ENCODE measurements at places on chromosomes 7 and 10.

- no peak for DNase-seq
- H3K27me3 ChIP-seq: peaks cover 15% of the 10 kb centered on the region
- H3K36me3 ChIP-seq: no peaks in the 10 kb centered on the region
- H3K4me1 ChIP-seq: no peaks in the 10 kb centered on the region
These were observed 14.3 kb downstream of the PTPRN2 start for GRCh38 chr7:158573310-158573709.

- H3K36me3 ChIP-seq: no peaks in the 10 kb centered on the region
- H3K4me1 ChIP-seq: no peaks in the 10 kb centered on the region
- no peak for DNase-seq
- H3K27me3 ChIP-seq: peaks cover 2% of the 10 kb centered on the region
These were observed 17.2 kb upstream of the CALN1 start for GRCh38 chr7:72429316-72429715.

DNA sequence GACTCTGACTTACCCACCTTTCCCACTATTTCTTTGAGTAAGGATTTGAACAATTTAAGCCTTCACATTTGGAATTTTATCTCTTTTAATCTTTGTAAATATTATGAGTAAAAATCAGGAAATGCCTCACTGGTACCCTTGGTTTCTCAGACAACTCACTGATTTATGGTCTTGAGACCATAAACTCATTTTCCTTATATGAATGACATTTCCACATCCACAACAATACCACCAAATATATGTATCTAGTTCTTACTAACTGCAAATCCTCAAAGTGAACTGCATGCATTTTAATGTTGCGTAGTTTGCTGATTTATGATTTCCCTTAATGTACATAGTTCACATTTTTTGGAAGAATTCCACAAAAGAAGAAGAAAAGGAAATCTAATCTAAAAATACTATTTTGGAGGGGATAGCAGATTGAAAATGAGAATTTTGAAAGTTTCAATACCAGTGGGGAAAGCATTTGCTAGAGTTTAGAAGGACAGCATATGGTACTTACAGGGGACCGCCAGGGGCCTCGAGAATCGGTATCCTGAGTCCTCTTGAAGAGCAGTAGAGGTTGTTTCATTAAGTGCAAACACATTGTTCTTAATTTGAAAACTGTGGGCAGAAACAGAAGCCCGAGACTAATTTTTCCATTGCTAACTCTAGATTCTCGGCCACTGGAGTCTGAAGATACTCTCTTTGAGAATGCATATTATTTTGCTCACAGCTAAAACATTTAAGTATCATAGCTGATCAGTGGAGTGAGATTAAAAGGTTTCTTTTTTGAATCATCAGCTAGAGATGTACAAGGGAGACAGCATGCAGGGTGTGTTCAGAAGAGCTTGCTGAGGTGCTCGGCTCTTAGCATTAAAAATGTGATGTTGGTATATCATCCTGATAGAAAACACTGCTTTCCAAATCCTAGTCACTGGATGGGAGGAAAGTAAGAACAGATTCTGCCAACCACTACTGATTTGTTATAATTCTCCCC lies 964.0 kb downstream of the GATA3 start:
- no peaks in the 10 kb centered on the region for H3K4me1 ChIP-seq
- H3K36me3 ChIP-seq: no peaks in the 10 kb centered on the region
- DNase-seq: no peak
- H3K27ac ChIP-seq: no peak overlapping the region
- H3K4me3 ChIP-seq: no peak overlapping the region

DNA sequence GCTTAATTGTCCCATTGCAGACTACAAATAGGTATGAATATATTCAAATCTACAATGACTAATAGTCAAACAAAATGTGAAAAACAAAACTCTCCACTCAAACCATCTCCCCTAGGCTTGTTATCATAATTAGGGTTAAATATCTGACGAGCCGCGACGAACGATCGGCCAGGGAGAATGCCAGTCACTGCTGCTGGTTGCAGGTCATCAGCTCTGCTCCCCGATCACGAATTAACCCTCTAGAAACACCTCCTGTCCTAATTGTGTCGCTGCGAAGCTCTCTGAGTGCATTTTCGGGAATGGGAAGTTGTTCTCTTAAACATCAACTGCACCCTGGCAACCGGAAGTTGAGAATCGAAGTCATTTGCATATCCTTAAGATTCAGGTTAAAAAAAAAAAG lies 167.3 kb downstream of the TCERG1L start:
- H3K4me3 ChIP-seq: no peak overlapping the region
- peaks cover 4% of the 10 kb centered on the region for H3K27me3 ChIP-seq

- no peak overlapping the region for H3K4me3 ChIP-seq
- no peaks in the 10 kb centered on the region for H3K4me1 ChIP-seq
- peaks cover 10% of the 10 kb centered on the region for H3K27me3 ChIP-seq
- no peak for DNase-seq
- H3K36me3 ChIP-seq: no peaks in the 10 kb centered on the region
These were observed 190.5 kb upstream of the NRP1 start for GRCh38 chr10:33524966-33525365.
